ENCODE measurements at places on chromosomes 2 and 18.

DNA sequence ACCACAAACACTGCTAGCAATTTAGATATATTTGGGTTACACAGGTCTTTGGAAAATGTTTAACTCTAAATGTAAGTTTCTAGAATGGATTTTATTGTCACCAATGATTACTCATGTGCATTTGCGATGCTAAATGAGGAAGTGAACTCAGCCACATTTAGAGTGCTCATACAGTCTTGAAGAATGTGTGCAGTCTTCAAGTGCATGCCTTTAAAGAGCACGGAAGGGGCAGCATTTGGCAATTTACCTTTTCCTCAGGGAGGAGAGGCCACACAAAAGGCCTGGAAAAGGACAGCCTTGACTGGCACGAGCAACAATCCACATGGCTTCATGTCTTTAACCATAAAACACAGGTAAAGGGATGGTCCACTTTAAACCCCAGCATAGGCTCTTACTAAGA, 78.5 kb upstream of the STK17B start:
- DNase-seq, result peak; percentile 67

- no peak for DNase-seq
Measured at GRCh38 chr2:167420211-167420610, 531.9 kb downstream of the XIRP2 start.

DNA sequence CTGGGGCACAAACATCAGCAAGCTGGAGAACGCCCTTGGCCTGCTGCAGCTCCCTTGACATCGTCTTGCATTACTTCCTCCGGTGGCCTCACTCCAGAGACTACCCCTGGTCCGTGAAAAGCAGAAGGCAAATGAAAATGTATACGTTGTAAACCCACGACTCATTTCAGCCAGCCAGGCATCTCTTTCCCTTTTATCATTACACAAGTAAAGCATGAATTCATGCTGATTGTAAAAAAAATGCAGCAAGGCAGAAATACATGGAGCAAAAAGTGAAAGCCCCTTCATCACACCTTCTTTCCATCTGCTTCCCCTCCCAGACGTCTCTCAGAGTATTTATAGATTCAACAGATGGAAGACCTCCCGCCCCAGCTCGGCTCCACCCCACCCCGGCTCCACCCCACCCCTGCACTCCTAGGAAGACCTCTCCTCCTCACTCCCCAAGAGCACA, 41.6 kb upstream of the RALBP1 start:
- no peak for DNase-seq

DNA sequence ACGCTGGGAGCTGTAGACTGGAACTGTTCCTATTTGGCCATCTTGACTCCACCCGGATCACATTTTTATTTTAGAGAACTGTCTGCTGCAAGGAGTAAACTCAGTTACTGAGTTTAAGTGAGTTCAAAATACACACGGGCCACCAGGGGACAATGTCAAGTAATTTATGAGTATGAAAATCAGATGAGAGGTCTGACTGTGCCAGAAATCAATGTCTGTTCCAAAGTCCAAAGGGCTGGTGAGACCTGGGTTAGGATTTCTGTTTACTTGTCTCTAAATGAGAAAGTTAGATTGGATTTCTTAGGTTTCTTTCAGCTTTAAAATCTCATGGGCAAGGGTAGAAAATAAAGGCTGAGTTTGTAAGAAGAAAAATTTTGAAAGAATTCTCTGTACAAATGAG, 465.8 kb upstream of the MEIS1 start:
- no peak for DNase-seq

DNA sequence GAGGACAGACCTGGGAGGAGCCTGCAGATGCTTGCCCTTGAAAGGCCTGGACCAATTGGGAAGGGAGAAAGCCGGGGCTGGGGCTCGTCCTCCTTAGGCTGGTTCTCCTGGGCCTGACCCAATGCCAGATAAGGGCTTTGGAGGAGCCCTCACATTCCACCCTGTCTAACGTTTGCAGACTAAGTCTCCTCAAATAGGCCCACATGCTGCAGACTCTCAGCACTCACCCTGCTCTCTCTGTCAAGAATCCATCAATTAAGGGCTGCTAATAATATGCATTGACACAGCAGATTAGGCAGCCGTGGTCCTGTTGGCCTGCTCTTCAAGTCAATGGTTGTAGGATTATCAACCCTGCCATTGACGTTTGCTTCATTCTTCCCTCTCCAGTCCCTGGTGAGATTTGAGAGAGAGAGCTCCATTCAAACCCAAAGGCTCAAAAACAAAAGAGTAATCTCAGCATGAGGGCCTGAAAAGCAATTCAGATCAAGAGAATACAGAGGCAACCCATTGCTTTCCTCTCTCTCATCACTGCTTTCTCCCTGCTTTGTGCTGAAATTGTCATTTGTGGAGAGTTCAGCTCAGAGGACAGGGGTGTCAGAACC, 167.6 kb downstream of the INSIG2 start:
- DNase-seq, result no peak

All from AG10803 (cell line).